ENCODE measurements at places on chromosomes 4 and X.

DNA sequence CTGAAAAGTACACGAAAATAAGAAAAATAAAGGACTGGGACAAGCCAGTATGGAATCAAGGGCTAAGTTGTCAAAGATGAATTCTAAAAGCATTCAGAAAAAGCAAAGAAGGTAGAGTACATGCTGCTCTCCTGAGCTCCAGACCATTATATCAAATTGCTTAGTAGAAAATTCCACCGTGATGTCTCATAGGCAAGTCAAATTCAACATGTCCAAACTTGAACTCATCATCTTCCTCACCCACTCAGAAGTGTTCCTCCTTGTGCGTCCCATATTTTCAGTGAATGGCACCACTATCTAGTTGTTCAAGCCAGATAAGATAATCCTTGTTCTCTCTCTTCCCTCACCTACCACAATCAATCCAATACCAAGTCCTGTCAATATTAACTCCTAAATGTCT lies 37.5 kb upstream of the IL13RA2 start:
- H3K4me3 ChIP-seq: no peak overlapping the region
- no peaks in the 10 kb centered on the region for H3K4me1 ChIP-seq

GRCh38 chr4:154542271-154542879 lies 7.8 kb downstream of the PLRG1 start:
- DNase-seq: no peak
- H3K27ac ChIP-seq: no peak overlapping the region
- H3K4me3 ChIP-seq: no peak overlapping the region
- H3K4me1 ChIP-seq: peaks cover 3% of the 10 kb centered on the region

DNA sequence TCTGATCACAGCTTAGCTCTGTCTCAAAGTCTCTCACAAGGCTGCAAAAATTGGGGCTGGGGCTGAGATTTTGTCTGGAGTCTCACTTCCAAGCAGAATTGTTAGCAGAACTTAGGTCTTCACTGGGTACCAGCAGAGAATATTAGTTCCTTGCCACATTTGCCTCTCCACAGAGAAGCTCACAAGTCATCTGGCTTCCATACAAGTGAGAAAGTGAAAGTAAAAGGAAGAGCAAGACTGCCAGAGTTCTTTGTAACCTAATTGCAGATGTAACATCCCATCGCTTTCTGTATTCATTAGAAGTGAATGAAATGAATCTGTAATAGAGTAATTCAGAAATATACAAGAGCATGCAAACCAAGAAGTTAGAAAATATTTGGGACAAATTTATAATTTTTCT lies 624.1 kb upstream of the GNPDA2 start:
- DNase-seq: no peak
- H3K4me1 ChIP-seq: no peaks in the 10 kb centered on the region
- no peaks in the 10 kb centered on the region for H3K27me3 ChIP-seq
- no peak overlapping the region for H3K27ac ChIP-seq
- H3K4me3 ChIP-seq: no peak overlapping the region
- no peaks in the 10 kb centered on the region for H3K36me3 ChIP-seq

GRCh38 chrX:32798990-32799389 lies 412.4 kb downstream of the DMD start:
- H3K27me3 ChIP-seq: no peaks in the 10 kb centered on the region
- no peak for DNase-seq
- no peaks in the 10 kb centered on the region for H3K36me3 ChIP-seq

DNA sequence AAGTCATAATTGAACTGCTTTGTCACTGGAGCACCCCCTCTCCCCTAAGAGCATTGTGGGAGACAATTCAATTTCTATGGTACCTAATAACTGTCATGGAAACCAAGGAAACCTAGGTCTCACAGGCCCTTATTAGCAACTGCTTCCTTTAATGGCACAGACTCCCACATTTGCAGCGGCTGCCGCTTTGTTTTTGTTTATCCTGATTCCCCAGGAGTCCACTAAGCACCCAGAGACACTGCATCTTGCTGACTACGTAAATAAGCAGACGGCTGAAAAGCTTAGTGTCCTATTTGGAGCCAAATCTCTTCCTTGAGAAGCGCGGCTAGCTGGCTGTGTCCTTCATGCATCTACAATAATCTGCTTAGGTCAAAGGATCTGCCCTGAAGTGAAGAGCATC lies 494.4 kb downstream of the TMA16 start:
- no peak overlapping the region for H3K27ac ChIP-seq
- H3K36me3 ChIP-seq: no peaks in the 10 kb centered on the region

DNA sequence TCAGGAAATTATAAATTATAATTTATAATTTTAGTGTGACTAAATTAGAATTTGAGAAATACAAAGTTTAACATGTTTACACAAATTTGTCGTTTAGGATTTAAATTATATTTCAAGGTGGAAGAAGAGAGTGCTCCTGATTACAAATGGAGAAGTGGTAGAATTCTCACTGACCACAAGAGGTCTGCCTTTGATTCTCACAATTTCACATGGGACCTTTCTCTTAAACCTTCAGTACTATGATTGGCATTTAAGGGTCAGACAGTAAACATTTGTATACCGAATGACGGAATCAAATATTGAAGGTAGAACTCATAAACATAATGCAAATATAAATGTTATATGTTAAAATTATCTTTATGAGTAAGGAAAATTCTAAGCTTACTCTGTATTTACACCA lies 171.7 kb downstream of the SLIT2 start:
- no peak overlapping the region for H3K27ac ChIP-seq
- no peak for DNase-seq
- no peak overlapping the region for H3K4me3 ChIP-seq
- H3K36me3 ChIP-seq: no peaks in the 10 kb centered on the region

DNA sequence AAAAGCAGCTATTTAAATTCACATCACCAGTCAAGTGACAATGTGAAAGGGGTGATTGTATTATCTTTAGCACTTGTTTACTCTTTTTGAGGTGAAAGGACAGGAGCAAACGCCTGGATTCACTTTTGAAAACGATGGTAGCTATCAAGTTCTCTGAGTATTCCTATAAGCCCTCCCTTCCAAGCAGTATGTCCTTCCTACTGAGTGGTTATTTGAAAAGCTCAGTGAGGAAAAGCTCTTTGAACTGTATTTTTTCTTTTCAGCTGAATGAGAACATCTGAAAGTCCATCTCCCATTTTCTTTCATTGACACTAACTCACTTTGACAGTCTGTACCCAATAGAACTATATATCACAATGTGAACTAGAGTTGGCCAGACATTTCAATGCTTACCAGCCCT lies 9.1 kb upstream of the CTSO start:
- DNase-seq: no peak
- no peak overlapping the region for H3K27ac ChIP-seq
- H3K4me3 ChIP-seq: no peak overlapping the region
- peaks cover 4% of the 10 kb centered on the region for H3K4me1 ChIP-seq
- H3K36me3 ChIP-seq: no peaks in the 10 kb centered on the region

GRCh38 chr4:154916068-154916467 lies 135.0 kb downstream of the RBM46 start:
- no peak for DNase-seq
- no peaks in the 10 kb centered on the region for H3K27me3 ChIP-seq
- H3K4me3 ChIP-seq: no peak overlapping the region
- H3K27ac ChIP-seq: no peak overlapping the region
- no peaks in the 10 kb centered on the region for H3K4me1 ChIP-seq

DNA sequence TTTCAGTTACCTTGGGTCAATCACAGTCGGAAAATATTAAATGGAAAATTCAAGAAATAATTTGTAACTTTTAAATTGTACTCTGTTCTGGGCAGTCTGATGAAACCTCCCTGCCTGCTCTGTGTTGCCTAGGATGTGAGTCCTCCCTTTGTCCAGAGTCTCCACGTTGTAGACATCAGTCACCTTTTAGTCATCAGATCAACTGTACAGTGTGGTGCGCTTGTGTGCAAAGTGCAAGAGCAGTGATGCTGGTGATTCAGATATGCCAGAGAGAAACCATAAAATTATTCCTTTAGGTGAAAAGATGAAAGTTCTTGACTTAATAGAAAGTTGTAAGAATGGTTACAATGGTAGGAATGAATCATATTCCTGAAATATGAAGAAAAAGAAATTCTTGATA lies 1.4 kb downstream of the SPATA4 start:
- H3K27ac ChIP-seq: no peak overlapping the region
- peaks cover 2% of the 10 kb centered on the region for H3K36me3 ChIP-seq
- H3K4me1 ChIP-seq: peaks cover 9% of the 10 kb centered on the region
- H3K4me3 ChIP-seq: peak overlapping the region; percentile 2
- DNase-seq: peak; percentile 65

- no peaks in the 10 kb centered on the region for H3K36me3 ChIP-seq
- no peak for DNase-seq
- H3K27me3 ChIP-seq: no peaks in the 10 kb centered on the region
- H3K27ac ChIP-seq: no peak overlapping the region
- no peak overlapping the region for H3K4me3 ChIP-seq
Measured at GRCh38 chr4:147287588-147287890, 193.4 kb upstream of the EDNRA start.

- H3K27ac ChIP-seq: no peak overlapping the region
- DNase-seq: no peak
- no peaks in the 10 kb centered on the region for H3K4me1 ChIP-seq
- H3K27me3 ChIP-seq: peaks cover 7% of the 10 kb centered on the region
- H3K4me3 ChIP-seq: no peak overlapping the region
- H3K36me3 ChIP-seq: no peaks in the 10 kb centered on the region
Measured at GRCh38 chrX:118763489-118763888, 36.1 kb downstream of the IL13RA1 start.

GRCh38 chr4:82260632-82261031 lies 113.2 kb downstream of the HNRNPD start:
- H3K27me3 ChIP-seq: peaks cover 16% of the 10 kb centered on the region
- no peaks in the 10 kb centered on the region for H3K4me1 ChIP-seq
- H3K27ac ChIP-seq: no peak overlapping the region
- no peak overlapping the region for H3K4me3 ChIP-seq
- no peak for DNase-seq

GRCh38 chrX:129360175-129360574 lies 163.1 kb downstream of the SMARCA1 start:
- no peak overlapping the region for H3K4me3 ChIP-seq
- no peaks in the 10 kb centered on the region for H3K36me3 ChIP-seq
- H3K4me1 ChIP-seq: peaks cover 5% of the 10 kb centered on the region

GRCh38 chr4:16721613-16722291 lies 176.7 kb downstream of the LDB2 start:
- DNase-seq: peak; percentile 4
- H3K4me3 ChIP-seq: no peak overlapping the region
- no peak overlapping the region for H3K27ac ChIP-seq
- H3K4me1 ChIP-seq: no peaks in the 10 kb centered on the region
- no peaks in the 10 kb centered on the region for H3K27me3 ChIP-seq
- no peaks in the 10 kb centered on the region for H3K36me3 ChIP-seq

- H3K27ac ChIP-seq: no peak overlapping the region
- H3K4me3 ChIP-seq: no peak overlapping the region
- no peaks in the 10 kb centered on the region for H3K27me3 ChIP-seq
- no peaks in the 10 kb centered on the region for H3K36me3 ChIP-seq
- DNase-seq: no peak
Measured at GRCh38 chrX:124421898-124422655, 75.7 kb downstream of the SH2D1A start.

DNA sequence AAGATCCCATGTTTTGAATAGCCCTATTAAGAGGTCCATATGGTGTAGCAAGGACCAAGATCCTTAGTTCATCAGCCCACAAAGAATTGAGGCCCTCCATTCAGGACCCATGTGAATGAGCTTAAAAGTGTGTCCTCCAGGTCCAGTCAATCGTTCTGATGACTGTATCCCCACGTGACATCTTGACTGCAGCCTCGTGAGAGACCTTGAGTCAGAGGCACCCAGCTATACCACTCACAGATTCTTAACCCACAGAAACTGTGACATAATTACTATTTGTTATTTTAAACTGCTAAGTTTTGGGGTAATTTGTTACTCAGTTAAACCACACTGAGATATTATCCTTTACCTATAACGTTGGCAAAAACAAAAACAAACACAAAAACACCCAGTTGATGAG lies 62.4 kb downstream of the ZNF182 start:
- H3K36me3 ChIP-seq: no peaks in the 10 kb centered on the region
- H3K4me1 ChIP-seq: peaks cover 3% of the 10 kb centered on the region
- no peak overlapping the region for H3K27ac ChIP-seq

DNA sequence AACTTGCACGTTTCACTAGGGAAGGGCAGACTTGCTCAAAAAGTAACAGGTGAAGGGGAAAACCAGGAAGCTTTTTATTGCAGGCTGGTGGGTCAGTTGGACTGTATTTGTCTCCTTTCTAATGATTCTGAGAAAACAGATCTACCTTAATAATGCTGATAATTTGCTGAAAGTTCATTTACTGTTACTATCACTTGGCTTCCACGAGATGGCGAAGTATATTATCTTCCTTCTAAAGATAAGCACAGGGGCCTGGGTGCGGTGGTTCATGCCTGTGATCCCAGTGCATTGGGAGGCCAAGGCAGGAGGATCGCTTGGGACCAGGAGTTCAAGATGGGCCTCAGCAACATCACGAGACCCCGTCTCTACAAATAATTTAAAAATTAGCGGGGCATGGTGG lies 16.4 kb downstream of the CCKAR start:
- H3K27me3 ChIP-seq: peaks cover 5% of the 10 kb centered on the region
- H3K4me3 ChIP-seq: no peak overlapping the region
- no peaks in the 10 kb centered on the region for H3K36me3 ChIP-seq
- no peaks in the 10 kb centered on the region for H3K4me1 ChIP-seq
- no peak overlapping the region for H3K27ac ChIP-seq

DNA sequence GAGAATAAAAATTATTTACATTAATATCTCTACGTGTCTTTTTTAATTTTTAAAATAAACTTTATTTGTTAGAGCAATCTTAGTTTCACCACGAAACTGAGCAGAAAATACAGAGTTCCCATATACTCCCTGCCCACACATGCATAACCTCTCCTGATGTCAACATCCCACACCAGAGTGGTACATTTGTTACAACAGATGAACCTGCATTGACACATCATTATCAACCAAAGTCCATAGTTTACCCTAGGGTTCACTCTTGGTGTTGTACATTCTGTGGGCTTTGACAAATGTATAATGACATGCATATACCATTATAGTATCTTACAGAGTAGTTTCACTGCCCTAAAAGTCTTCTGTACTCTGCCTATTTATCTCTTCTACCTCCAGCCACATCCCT lies 110.6 kb upstream of the OTUD4 start:
- no peaks in the 10 kb centered on the region for H3K36me3 ChIP-seq
- no peak for DNase-seq
- H3K4me1 ChIP-seq: no peaks in the 10 kb centered on the region
- H3K27ac ChIP-seq: no peak overlapping the region
- peaks cover 17% of the 10 kb centered on the region for H3K27me3 ChIP-seq

GRCh38 chr4:85725721-85726170 lies 250.8 kb downstream of the ARHGAP24 start:
- H3K4me3 ChIP-seq: no peak overlapping the region
- DNase-seq: no peak
- H3K4me1 ChIP-seq: no peaks in the 10 kb centered on the region
- H3K36me3 ChIP-seq: no peaks in the 10 kb centered on the region
- no peak overlapping the region for H3K27ac ChIP-seq

DNA sequence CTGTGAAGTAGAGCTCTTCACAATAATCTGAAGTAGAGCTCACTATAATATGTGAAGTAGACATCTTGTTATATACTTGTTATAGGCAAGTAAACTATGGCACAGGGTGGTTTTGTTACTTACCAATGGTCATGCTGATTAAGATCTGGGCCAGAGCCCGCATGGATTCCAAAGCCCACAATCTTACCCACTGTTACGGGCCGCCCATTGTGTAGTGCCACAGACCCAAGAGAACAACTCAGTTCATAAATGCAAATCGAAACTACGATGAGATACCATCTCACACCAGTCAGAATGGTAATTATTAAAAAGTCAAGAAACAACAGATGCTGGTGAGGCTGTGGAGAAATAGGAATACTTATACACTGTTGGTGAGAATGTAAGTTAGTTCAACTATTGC lies 46.9 kb upstream of the CT47C1 start:
- H3K27ac ChIP-seq: no peak overlapping the region
- no peak for DNase-seq

Data from T-helper 2 cell treated with Interferon-gamma antibody and Interleukin-4, amounts not matched to agents 5 μg/mL and 100 μg/mL, for 36 hours (primary cell).